ENCODE measurements at places on chromosomes 5 and 9. TPM values are rescaled to one million over a fixed set of nuclear protein-coding genes. Genes with fewer than 3 reads are reported as not detected.
A peak's percentile ranks its signal among the peaks of the same experiment; 100 is the strongest.

Gene INSL4
- not detected for total RNA-seq

GRCh38 chr5:99020698-99021048 is 91.9 kb upstream of the CHD1 start:
- H3K4me3 ChIP-seq: no peak overlapping the region
- H3K27ac ChIP-seq: no peak overlapping the region
- peaks cover 15% of the 10 kb centered on the region for H3K4me1 ChIP-seq
- H3K27me3 ChIP-seq: no peaks in the 10 kb centered on the region
- no peaks in the 10 kb centered on the region for H3K36me3 ChIP-seq

Gene TNFSF8
- total RNA-seq: 0.19 TPM

DNA sequence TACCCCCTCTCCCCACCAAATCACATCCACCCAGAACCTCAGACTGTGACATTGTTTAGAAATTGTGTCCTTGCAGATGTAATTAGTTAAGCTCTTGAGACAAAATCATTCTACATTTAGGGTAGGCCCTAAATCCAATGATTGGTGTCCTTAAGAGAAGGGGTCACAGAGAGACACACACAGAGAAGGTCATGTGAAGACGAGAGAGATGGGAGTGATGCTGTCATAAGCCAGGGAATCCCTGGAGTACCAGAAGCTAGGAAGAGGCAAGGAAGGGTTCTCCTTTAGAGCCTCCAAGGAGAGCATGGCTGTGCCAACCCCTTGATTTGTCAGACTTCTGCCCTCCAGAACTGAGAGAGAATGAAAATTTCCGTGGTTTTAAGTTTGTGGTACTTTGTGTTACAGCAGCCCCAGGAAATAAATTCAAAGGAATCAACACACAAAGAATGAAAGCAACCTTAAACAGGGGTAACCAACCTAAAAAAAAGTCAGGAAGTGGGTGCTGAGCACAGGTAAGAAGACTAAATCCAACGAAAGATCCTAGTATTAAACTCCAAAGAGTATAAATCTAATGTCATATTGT is 33.6 kb downstream of the TIMD4 start:
- no peak overlapping the region for H3K4me3 ChIP-seq
- no peak overlapping the region for H3K27ac ChIP-seq
- H3K36me3 ChIP-seq: no peaks in the 10 kb centered on the region
- no peak for DNase-seq

GRCh38 chr5:52988335-52989024 is 672 bp upstream of the ITGA2 start:
- no peaks in the 10 kb centered on the region for H3K27me3 ChIP-seq
- peaks cover 5% of the 10 kb centered on the region for H3K4me1 ChIP-seq
- H3K36me3 ChIP-seq: no peaks in the 10 kb centered on the region
- H3K27ac ChIP-seq: no peak overlapping the region
- peak overlapping the region; percentile 75 for H3K4me3 ChIP-seq

GRCh38 chr5:59093329-59093728 is 510.5 kb downstream of the RAB3C start:
- no peaks in the 10 kb centered on the region for H3K36me3 ChIP-seq
- H3K27me3 ChIP-seq: no peaks in the 10 kb centered on the region
- no peak overlapping the region for H3K27ac ChIP-seq

Gene FOXD4L4
- 0.13 TPM for total RNA-seq

Gene DMRTA1
- total RNA-seq: 1.9 TPM

GRCh38 chr5:45750574-45750973 is 54.4 kb upstream of the HCN1 start:
- no peak overlapping the region for H3K4me3 ChIP-seq
- H3K27me3 ChIP-seq: no peaks in the 10 kb centered on the region
- no peaks in the 10 kb centered on the region for H3K4me1 ChIP-seq

DNA sequence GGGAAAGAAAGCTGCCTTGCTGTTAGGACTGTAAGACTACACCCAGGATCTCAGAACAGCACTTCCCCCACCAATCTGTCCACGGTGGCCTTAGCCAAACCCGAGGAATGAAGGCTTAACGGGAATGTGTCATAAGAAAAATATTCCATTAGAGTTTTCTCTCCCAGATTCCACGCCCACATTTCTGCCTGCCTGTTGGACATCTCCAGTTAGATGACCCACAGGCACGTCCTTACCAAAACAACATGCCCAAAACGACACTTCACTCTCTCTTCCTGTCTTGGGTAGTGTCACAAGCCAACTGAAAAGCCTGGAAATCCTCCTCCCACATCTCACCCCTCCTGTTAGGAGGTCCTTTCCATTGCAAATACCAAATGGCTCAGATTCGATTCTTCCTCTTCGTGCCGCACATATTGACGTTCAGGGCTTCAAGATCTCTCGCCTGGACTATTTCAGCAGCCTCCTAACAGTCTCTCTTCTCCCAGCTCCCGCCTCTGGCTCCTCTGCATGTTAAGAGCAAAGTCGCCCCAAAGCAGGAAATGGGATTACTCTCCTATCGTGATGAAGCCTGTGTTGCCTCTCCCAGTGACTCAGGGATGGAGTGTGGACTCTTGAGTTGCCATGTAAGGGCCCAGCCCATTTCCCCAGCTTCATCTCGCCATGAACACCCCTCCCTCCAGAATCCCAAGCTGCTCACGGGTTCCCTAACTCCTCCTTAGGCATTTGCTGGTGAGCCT is 159.3 kb downstream of the NR3C1 start:
- H3K4me1 ChIP-seq: no peaks in the 10 kb centered on the region
- no peaks in the 10 kb centered on the region for H3K27me3 ChIP-seq
- H3K36me3 ChIP-seq: no peaks in the 10 kb centered on the region
- no peak for DNase-seq
- no peak overlapping the region for H3K4me3 ChIP-seq

- H3K36me3 ChIP-seq: no peaks in the 10 kb centered on the region
- no peak for DNase-seq
- H3K27me3 ChIP-seq: no peaks in the 10 kb centered on the region
- H3K4me3 ChIP-seq: no peak overlapping the region
- no peak overlapping the region for H3K27ac ChIP-seq
These were observed 179.7 kb upstream of the FBXL17 start for GRCh38 chr5:108561416-108562204.

Gene TRIM7
- 11.1 TPM for total RNA-seq

- no peak overlapping the region for H3K27ac ChIP-seq
- DNase-seq: no peak
- H3K4me1 ChIP-seq: no peaks in the 10 kb centered on the region
- no peaks in the 10 kb centered on the region for H3K36me3 ChIP-seq
These were observed 149.9 kb upstream of the GAS1 start for GRCh38 chr9:87097238-87097637.

Gene FCN2
- 0.16 TPM for total RNA-seq

- no peak overlapping the region for H3K27ac ChIP-seq
- no peaks in the 10 kb centered on the region for H3K36me3 ChIP-seq
- no peaks in the 10 kb centered on the region for H3K27me3 ChIP-seq
- H3K4me1 ChIP-seq: no peaks in the 10 kb centered on the region
- H3K4me3 ChIP-seq: no peak overlapping the region
These were observed 102.2 kb upstream of the CLINT1 start for GRCh38 chr5:157961176-157961575.

Gene FOXD4L6
- total RNA-seq: not detected

- no peak overlapping the region for H3K4me3 ChIP-seq
- H3K27me3 ChIP-seq: no peaks in the 10 kb centered on the region
- no peak overlapping the region for H3K27ac ChIP-seq
- H3K4me1 ChIP-seq: no peaks in the 10 kb centered on the region
- DNase-seq: no peak
- no peaks in the 10 kb centered on the region for H3K36me3 ChIP-seq
These were observed 213.5 kb downstream of the SGCD start for GRCh38 chr5:156540491-156540890.

Gene ARSB
- total RNA-seq: 5.1 TPM

Gene CDO1
- total RNA-seq: 2.4 TPM

DNA sequence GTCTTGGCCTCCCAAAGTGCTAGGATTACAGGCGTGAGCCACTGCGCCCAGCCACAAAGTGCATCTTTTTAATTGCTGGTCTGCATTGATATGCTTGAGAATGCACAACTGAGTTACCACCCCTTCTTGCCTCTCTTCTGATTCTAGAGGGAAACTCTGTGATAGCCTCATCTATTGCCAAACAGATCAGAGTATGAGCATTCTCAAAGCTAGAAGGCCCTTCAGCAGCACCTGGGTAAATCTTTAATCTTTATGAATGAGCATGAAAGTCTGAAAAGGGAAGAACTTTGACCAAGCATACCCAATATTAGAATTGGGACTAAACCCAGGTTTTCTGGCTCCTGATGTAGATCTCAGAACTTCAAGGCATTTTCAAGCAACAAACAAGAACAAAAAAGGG is 298.3 kb upstream of the TNC start:
- no peak overlapping the region for H3K27ac ChIP-seq
- no peaks in the 10 kb centered on the region for H3K36me3 ChIP-seq
- H3K4me3 ChIP-seq: no peak overlapping the region
- H3K4me1 ChIP-seq: no peaks in the 10 kb centered on the region
- no peaks in the 10 kb centered on the region for H3K27me3 ChIP-seq
- DNase-seq: no peak

- H3K4me1 ChIP-seq: no peaks in the 10 kb centered on the region
- no peak for DNase-seq
- no peaks in the 10 kb centered on the region for H3K36me3 ChIP-seq
These were observed 136.6 kb upstream of the DMAC1 start for GRCh38 chr9:7936163-7936562.

Gene SPINK6
- not detected for total RNA-seq

DNA sequence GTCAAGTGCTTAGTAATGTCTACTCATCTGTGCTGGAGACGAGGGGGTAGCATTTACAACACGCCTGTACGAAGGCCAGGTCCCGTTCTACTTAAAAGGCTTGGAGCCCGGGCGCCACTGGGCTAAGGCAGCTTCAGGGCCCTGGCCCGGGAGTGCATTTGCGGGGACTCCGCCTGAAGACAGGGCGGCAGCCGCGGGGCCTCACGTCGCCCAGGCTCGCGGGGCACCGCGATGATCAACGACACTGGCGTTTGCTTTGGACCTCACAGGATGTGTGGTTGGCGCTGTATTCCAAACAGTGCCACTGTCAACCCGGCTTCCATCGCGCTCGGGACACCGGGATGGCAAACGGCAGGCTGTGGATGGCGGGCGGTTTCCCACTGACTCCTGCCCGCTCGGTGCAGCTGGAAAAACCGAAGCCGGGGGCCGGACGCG is 1.1 kb upstream of the TENT4A start:
- peak overlapping the region; percentile 71 for H3K4me3 ChIP-seq
- H3K27me3 ChIP-seq: no peaks in the 10 kb centered on the region
- peak; percentile 58 for DNase-seq
- no peaks in the 10 kb centered on the region for H3K36me3 ChIP-seq
- H3K4me1 ChIP-seq: peaks cover 14% of the 10 kb centered on the region
- peak overlapping the region; percentile 94 for H3K27ac ChIP-seq

GRCh38 chr9:94945197-94946144 is 219.0 kb downstream of the AOPEP start:
- peaks cover 7% of the 10 kb centered on the region for H3K4me1 ChIP-seq
- no peaks in the 10 kb centered on the region for H3K27me3 ChIP-seq
- H3K36me3 ChIP-seq: no peaks in the 10 kb centered on the region
- no peak overlapping the region for H3K27ac ChIP-seq
- DNase-seq: no peak

Gene ADRA1B
- total RNA-seq: 0.12 TPM

Gene KCNV2
- total RNA-seq: not detected

Data from pancreas (tissue), 10 donors.